ENCODE measurements at places on chromosomes 12 and 14.

DNA sequence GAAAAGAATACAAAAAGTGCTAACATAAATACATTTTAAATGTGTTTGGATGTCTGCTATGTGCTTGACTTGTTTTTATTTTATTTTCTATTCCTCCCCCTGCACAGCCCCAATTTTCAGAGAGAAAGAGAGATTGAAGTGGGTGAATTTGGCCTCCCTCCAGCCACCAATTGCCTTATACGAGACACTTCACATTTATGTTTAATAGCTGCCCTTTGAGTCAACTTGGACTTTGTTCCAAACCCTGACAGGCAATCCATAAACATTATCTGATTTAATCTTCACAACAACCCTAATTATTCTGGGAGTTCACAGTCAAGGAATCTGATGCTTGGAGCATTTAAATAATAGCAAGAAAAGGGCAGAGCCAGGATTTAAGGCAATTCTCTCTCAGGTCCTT lies 161.7 kb downstream of the SLC15A4 start:
- DNase-seq, result no peak

- DNase-seq, result no peak
Observed at GRCh38 chr12:67885375-67886169, 103.7 kb upstream of the IFNG-AS1 start.

DNA sequence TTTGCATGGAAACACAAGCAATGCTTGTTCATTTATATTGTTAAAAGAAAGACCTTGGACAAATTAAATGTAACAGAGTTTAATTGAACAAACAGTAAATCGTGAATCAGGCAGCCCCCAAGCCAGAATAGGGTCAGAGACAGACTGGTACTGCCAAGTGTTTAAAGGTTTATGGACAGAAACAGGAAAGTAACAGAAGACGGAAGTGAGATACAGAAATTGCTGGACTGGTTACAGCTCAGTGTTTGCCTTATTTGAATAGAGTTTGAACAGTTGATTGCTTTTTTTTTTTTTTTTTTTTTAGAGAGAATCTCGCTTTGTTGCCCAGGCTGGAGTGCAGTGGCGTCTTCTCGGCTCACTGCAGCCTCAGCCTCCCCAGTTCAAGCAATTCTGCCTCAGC lies 50.3 kb downstream of the DAO start:
- DNase-seq, result no peak

GRCh38 chr12:69468237-69469026 lies 1.8 kb upstream of the FRS2 start:
- no peak for DNase-seq

- no peak for DNase-seq
Observed at GRCh38 chr14:22819151-22819988, 4.1 kb upstream of the SLC7A7 start.

GRCh38 chr12:102470945-102471344 lies 9.4 kb downstream of the IGF1 start:
- no peak for DNase-seq

DNA sequence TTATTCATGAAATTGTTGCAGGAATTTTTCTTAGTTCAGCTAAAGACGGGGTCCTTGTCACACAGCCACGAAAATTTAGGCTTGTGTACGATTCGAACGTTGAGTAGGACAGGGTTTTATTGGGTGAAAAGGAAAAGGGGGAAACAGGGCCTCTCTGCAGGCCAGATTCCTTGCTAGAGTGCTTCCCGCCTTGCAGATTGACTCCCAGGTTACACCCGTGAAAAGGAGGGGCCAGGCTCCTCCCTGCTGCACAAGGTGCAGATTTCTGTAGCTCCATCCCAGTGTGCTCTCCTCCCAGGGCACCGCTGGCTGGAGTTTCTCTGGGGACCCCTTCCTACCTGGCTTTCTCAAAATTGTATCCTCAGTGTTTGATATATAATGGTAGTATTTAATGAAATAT lies 221.5 kb downstream of the ERC1 start:
- no peak for DNase-seq

DNA sequence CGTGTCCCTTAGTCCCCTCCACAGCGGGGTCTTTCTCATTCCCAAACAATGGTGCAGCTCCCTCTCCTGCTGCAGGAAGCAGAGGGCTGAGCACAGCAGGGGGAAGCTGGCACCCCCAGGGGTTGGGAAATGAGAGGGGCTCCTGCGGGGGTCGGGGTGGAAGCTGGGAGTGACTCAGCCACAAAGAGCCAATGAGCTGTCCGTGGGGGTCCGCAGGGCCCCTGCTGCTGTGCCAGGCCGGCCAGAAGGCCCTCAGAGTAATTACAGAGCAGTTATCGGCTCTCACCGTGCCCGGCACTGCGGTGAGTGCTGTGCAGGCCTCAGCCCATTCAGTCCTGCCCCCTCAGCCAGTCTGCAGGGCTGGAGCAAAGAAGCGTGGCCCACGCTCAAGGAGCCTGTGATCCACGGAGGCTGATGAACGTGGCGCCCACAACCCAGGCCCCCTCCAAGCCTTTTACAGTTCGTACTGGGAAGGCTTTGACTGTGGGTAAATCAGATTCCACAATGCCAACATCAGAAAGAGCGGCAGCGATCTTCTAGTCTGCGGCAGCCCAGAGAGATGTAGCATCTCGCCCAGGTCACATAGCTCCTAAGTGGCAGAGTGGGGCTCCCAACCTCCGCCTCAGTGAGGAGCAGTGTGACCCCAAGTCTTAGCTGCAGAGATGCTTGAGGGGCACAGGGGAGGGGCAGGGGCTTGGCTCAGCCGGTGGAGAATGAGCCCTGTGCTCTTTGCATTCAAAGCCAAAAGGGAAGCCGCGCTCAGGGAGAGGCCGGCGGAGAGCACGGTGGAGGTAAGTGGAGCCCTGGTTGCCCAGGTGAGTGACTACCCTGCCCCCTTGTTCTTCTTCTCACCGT lies 43.4 kb downstream of the SLC6A12 start:
- DNase-seq, result no peak

DNA sequence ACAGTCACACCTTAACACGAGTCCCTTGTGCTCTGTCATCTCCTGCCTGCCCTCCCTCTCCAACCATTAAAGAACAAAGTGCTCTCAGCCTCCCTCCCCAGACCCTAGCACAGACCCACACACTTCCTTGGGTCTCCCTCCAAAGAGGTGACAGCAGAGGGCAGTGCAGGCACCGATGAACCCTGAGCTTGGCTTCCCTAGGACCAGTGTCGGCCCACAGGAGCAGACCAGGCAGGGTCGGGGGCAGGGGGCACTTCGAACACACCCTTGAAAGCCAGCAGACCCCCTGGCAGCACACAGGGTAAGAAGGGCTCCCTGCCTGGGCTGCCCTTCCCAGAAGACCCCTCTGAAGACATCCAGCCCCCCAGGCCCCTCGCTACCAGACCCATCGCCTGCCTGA lies 7.0 kb downstream of the CDK2AP1 start:
- DNase-seq, result no peak

- DNase-seq, result no peak
Observed at GRCh38 chr12:45327823-45328383, 112.0 kb downstream of the ANO6 start.

DNA sequence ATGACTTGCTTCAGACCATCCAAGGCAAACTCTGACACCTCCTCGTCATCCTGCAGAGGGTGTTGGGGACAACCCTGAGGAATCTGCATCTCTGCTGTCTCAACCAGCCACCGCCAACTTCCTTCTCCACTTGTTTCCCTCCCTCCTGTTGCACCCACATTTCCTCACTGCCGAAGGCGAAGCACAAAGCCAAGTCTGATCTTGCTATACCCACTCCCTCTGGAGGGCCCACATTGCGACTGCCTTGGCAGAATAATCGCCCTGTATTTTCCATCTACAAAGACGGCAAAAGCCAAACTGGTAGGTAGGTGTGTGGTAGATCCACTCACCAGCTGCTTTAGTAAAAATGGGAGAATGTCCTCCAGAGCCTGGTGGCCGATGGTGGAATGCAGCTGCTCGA lies 21.8 kb upstream of the RAB35 start:
- DNase-seq, result no peak
